ENCODE measurements at places on chromosomes 6 and 20.

GRCh38 chr6:73774311-73774774 lies 78.3 kb downstream of the CD109 start:
- DNase-seq: no peak

GRCh38 chr20:33875055-33875454 lies 63.9 kb downstream of the CHMP4B start:
- no peak for DNase-seq

DNA sequence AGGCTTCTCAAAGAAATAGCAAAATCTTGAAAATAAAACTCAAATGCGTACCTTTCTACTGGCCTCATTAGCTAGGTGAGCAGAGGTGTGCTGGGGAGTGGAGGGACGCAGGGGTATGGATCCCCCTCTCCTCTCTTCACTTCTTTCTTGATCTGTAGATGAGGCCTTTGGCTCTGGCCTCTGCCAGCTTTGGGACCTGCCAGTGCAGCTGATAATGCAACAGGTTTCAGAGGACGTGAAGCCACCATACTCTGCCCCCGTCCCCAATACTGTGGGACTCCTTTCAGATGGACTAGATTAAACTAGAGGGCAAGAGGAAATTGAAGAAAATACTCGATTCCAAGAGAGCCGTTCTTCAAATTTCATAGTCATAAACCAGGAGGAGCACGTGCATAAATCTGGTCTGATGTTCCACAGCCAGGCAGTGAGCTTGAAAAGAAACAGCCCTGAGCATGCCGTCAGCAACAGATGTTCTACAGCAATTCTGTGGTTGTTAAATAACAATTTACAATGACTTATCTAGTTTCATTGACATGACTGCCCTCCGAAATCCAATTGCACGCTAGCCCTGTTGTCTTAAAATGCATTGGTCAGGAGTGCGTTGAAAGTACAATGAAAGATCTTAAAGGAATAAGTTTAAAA lies 245.3 kb upstream of the FOXQ1 start:
- no peak for DNase-seq

GRCh38 chr20:10344953-10345352 lies 89.1 kb downstream of the MKKS start:
- DNase-seq: no peak

DNA sequence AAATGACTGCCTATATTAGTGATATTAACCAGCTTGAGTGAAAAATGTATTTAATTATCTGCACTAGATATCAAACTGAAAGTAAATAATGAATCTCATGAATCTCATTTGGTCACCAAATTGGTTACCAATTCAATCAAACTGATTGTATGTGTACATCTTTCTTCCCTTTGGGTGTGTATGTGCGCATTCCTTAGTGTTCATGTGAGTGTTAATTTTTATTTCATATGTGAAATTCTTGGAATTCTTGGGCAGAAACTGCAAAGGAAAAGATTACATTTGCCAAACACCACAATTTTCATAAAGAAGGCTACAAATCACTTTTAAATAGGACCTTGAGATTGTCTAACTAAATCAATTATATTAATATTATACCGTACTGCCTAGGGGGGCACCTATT lies 648.4 kb upstream of the MARCKS start:
- no peak for DNase-seq

DNA sequence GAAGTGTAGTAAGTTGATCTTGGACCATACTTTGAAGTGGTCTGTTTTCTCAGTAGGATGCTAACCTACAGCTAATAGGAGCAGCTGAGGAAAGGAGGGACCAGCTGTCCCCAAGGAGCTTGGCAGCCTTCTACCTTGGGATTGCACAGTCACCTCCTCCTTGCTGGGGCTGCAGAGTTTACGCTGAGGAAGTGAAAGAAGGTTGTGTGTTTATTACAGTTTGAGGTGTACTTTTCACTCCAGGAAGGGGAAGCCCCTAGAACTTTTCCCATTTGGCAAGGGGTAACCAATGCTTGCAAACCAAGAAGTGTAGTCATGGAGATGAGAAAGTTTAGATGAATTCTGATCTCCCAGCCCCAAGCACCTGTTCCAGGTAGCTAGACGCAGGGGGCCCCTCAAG lies 58.8 kb downstream of the BMP6 start:
- no peak for DNase-seq

DNA sequence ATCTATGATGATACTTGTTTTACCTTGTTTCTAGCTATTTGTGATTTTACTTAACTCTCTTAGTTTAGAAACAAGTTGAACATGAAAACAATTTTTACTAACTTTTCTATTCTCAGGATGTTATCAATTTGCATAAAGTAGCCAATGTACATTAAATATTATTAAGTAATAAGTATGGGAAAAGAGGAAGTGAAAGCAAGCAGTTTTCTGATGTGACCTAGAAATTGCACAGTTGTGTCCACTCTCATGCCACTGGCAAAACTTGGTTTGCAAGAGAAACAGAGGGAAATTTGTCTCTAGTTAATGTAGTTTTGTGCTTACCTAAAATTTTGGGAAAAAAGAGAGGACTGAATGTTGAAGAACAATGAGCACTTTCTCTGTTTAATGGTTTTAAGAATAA lies 19.2 kb upstream of the TSPYL1 start:
- DNase-seq: no peak

DNA sequence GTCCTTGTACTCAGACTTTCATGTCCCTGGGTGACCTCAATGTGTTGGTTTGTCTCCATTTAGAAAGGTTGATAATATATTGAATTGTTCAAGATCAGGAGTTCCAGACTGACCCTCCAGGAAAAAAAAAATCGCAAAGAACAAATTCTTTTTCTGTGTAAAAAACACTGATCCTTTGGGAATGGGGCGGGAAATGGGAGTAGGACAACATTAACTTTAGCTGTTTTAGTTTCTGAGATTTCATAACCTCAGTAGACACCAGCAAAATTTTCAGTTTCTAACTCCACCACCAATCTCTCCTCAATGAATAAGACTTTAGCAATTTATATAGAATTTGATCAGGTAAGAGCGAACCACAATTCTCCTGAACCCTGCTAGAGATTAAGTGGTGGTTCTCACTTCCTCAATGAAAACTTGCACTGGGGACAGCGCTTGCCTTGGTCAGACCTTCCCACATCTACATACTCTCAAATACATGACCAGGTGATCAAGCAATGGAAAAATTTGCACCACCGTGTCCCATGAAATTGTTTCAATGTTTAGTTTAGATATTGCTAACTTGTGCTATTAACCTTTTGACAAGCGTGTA lies 231.2 kb upstream of the PLN start:
- no peak for DNase-seq

- DNase-seq: no peak
Measured at GRCh38 chr6:46234156-46234556, 63.4 kb upstream of the ENPP5 start.

GRCh38 chr6:30885481-30885998 lies 1.2 kb downstream of the DDR1 start:
- no peak for DNase-seq

DNA sequence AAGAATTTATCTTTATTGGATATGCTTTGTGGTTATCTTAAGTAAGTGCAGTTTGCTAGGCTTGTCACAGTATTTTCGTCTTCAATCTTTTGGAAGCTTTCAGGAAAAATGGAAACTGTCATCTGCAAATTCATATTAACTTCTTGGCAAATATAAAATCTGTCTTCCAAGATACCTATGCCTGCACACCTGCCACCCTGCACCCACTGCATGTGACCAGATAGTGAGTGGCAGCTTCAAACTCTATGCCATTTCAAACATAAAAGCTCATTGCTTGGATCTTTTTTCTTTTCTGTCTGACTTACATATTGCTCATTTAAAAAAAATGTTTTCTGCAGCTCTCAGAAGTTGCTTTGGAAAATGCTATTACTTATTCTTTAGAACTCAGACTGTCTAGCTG lies 14.1 kb downstream of the OPRM1 start:
- no peak for DNase-seq

GRCh38 chr6:9405369-9405768 lies 970.0 kb upstream of the SLC35B3 start:
- no peak for DNase-seq

DNA sequence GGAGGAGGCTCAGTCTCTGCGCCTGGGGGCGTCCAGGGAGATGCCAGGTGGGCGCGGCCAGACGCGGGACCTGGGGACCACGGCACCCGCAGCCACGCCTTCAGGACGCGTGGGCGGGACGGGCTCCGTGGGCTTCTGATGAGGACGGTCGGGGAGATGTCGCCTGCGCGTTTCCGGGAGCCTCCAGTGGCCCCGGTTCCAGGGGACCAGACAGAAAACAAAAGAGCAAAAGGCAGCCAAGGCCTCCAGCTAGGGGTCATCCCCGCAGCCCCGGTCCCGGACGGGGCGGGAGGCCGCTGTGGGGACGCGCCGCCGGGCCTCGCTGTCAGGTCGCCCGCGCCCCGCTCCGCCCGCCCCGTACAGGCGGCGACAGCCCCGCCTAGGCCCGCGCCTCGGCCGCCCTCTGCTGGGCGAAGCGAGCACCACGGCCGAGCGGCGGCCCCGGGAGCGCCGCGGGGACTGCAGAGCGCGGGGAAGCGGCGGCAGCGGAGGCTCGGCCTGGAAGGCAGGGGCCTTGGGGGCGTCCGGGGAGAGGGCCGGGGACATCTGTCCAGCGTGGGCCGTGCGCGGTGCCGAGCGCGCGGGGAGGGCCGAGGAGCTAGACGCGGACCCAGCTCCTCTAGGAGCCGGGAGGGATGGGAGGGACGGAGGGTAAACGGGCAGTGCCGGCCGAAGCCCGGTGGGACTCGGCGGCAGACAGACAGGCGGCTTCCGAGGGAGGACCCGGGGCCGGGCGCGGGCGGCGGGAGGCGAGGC lies 48.7 kb downstream of the TMEM242 start:
- peak; percentile 77 for DNase-seq

- no peak for DNase-seq
Measured at GRCh38 chr20:63775096-63775978, 35.8 kb downstream of the SLC2A4RG start.

DNA sequence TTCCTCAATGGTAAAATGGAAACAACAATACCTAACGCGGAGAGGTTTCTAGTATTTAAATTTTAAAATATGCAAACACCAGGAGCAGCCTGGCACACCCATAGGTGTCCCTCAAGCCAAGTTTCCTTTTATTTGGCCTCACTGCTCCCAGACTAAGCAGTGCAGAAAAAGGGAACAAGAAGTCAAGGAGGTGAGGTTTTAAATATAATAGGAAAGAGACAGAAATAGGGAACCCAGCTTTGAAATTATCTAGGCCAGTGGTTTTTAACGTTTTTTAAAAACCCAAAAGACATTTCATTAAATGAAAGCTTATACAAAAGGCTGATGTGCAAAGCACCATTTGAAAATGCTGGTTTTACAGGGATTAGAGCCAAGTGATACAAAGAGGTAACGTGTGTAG lies 109.6 kb downstream of the SLC22A3 start:
- DNase-seq: no peak

DNA sequence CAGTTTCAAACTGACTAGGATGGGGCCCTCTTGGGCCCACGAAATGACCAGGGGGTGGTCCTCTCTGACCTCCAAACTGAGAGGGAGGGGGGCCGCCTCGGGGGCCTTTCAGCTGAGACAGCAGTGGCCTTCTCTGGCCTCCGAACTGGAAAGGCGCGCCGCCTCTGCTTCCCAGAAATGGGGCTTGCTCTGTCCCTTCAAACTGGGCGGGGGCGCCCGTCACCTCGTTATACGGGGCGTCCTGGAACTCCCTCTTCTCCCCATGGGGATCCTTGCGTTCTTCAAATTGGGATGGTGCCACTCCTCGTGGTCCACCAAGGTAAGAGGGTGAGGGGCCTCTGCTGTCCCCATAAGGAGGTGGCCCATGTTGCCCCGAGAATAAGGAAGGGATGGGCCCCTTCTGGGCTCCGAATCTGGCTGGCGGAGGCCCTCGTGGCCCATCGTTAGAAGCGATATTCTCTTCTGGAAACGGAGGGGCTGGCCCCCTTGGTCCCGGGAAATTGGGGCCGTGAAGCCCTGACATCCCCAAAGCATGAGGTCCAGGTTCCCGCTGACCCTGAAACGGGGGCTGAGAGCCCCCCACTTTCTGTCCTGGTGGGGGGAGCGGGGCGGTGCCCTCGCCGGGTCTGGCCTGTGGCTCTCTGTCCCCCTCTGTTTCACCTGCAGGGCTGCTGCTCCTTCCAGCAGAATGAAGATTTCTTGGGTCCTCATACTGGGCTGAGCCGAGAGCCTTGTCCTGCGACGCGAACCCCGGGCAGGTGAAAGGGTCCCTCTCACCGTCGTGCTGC lies 18.7 kb upstream of the TCFL5 start:
- no peak for DNase-seq

DNA sequence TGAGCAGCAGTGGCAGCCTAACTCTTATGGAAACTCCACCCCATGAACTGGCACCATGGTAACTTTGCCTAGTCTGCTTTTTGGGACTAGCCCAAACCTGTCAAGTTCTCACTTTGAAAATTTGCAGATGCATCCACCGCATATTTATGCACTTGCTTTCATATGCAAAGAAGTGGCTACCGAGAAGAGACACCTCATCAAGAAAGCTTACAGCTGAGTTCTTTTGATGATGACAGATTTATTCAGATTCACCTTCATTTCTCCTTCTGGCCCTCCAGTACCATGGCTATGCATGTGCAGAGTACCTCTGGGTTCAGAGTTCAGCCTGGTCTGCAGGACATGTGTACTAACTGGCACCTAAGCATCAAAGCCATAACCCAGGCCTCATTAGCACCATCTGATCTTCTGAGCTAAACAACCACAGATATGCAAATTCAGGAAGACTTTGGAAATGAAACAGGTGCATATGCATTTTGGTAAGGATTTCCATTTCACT lies 154.3 kb upstream of the TENT5A start:
- DNase-seq: no peak

GRCh38 chr6:40406175-40406574 lies 181.0 kb downstream of the LRFN2 start:
- no peak for DNase-seq

DNA sequence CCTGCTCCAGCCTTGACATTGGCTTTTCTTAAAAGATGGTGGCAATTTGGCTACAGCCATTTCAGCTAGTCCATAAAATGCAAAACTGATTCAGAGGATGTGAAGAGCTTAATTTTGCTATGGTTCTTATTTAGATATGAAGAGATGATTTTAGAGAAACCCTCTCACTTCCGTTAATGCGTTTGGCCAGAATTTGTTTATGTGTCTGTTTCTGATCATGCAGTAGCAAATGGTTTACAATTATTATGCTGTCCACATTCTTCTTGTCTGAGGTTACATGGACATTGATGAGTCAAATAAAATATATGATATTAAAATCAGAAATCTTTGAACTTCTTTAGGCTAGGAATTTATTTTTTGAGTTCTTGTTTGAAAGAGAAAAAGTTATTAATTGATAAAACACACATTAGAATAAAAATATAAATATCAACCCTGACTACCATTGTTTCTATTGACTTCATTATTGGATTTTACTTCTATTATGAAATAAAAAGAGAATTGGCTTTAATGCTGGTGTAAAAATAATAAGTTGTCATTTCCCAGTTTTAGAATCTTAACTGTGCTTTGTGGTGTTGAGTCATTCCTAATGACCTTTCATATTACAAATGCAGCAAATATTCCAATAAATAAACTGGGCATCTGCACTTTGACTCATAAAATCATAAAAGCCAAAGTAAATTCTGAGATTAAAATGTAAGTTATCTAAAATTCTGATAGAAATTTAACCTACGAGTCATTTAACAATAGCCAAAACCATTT lies 1286.0 kb upstream of the GJE1 start:
- DNase-seq: no peak

- DNase-seq: no peak
Measured at GRCh38 chr20:19336631-19337030, 124.2 kb downstream of the SLC24A3 start.
